Fibroblast of villous mesenchyme (primary cell): ENCODE measurements at places on chromosomes 13 and 19. TPM values are rescaled to one million over a fixed set of nuclear protein-coding genes. Genes with fewer than 3 reads are reported as not detected.

Gene CYP2F1
- not detected in 2 replicates for total RNA-seq

Gene SULT2A1
- not detected in 2 replicates for total RNA-seq

Gene KIR3DL1
- not detected in 2 replicates for total RNA-seq

Gene GRK1
- not detected in 2 replicates for total RNA-seq

Gene CACNG7
- 0.32 and 0.43 TPM in 2 replicates for total RNA-seq

Gene DMPK
- 46.4 and 53.1 TPM in 2 replicates for total RNA-seq

Gene SWSAP1
- total RNA-seq = 0.86 and 1.3 TPM in 2 replicates

Gene ZGLP1
- 0.32 and 0.43 TPM in 2 replicates for total RNA-seq

Gene ZNF548
- 15.8 and 19.0 TPM in 2 replicates for total RNA-seq

Gene RAD23A
- total RNA-seq = 91.1 and 92.8 TPM in 2 replicates

Gene RCBTB2
- 4.2 and 11.2 TPM in 2 replicates for total RNA-seq

Gene ARL11
- not detected in 2 replicates for total RNA-seq

Gene KLK6
- total RNA-seq = not detected in 2 replicates

Gene COL5A3
- total RNA-seq = 5.6 and 10.6 TPM in 2 replicates

Gene PROZ
- total RNA-seq = under 0.01 TPM in 1 of 2 replicates, not detected in the other

Gene ZNF699
- 11.7 and 14.8 TPM in 2 replicates for total RNA-seq

Gene PRX
- total RNA-seq = 0.86 and 1.9 TPM in 2 replicates

Gene ZBTB7A
- 30.9 and 31.5 TPM in 2 replicates for total RNA-seq

Gene ZNF534
- under 0.01 TPM in 1 of 2 replicates, not detected in the other for total RNA-seq

Gene PPP1R37
- 31.1 and 36.1 TPM in 2 replicates for total RNA-seq

Gene C19orf38
- total RNA-seq = 0.43 TPM in 1 of 2 replicates, not detected in the other

Gene TEAD2
- 37.6 and 38.7 TPM in 2 replicates for total RNA-seq

Gene SHISA7
- not detected in 2 replicates for total RNA-seq

Gene SHD
- total RNA-seq = not detected in 2 replicates

Gene OR7G3
- not detected in 2 replicates for total RNA-seq

Gene YJEFN3
- 0.43 and 0.64 TPM in 2 replicates for total RNA-seq

Gene SLC8A2
- total RNA-seq = not detected in 2 replicates

Gene RB1
- 35.8 and 50.5 TPM in 2 replicates for total RNA-seq

Gene C1QTNF9
- total RNA-seq = not detected in 2 replicates

Gene NLRP9
- not detected in 2 replicates for total RNA-seq

Gene HSH2D
- not detected in 2 replicates for total RNA-seq

Gene TRIP10
- total RNA-seq = 49.9 and 50.1 TPM in 2 replicates

Gene ZNF285
- total RNA-seq = 1.6 and 3.9 TPM in 2 replicates

Gene CLDN10
- not detected in 2 replicates for total RNA-seq

Gene PPP1R13L
- 5.6 and 8.4 TPM in 2 replicates for total RNA-seq

Gene RDH8
- total RNA-seq = not detected in 2 replicates
